Activated gamma-delta T cell treated with anti-CD3 and anti-CD28 coated beads, Interleukin-2, amount 50 U/mL, for 16 hours (primary cell): ENCODE measurements at places on chromosomes 6 and 20.

GRCh38 chr6:133835901-133836300 is 53.0 kb upstream of the TCF21 start:
- DNase-seq, result no peak

DNA sequence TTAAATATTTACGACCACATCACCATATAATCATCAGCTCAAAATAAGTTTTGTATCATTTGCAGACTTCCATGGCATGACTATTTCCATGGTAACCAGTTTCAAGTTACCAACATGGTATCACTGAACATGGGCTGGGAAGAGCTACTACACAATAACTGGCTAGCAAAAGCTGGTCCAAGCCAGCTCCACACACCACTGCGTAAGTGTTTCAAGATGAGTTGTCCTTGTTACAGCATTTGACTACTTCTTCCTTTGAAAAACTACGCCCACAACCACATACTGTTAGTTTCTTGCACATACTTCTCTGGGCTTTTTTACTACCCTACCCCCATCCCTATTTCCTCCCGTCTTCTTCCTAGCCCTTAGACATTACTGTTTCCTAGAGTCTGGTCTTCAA is 8.5 kb downstream of the CD164 start:
- no peak for DNase-seq

- no peak for DNase-seq
These were observed 435.2 kb upstream of the CDH4 start for GRCh38 chr20:60816901-60817300.

- no peak for DNase-seq
These were observed 9.3 kb downstream of the ZBTB46 start for GRCh38 chr20:63821811-63822210.

DNA sequence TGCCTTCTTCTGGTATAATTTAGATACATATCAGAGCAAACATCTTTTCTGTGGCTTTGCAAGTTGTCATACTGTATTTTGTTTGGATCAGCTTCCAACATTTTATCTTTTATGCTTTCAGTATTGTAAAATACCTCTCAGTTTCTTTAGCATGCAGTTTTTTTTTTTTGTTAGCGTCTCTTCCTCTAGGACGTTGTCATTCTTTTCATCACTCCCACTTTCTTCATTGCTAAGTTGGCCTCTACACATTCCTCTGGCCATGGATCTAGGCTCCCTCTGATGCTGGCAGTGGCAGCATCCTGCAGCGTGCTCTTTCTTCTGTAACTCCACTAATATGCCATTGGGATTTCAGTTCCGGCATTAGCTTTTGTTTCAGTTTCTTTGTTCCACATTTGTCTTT is 21.7 kb downstream of the RPRD1B start:
- DNase-seq, result no peak

DNA sequence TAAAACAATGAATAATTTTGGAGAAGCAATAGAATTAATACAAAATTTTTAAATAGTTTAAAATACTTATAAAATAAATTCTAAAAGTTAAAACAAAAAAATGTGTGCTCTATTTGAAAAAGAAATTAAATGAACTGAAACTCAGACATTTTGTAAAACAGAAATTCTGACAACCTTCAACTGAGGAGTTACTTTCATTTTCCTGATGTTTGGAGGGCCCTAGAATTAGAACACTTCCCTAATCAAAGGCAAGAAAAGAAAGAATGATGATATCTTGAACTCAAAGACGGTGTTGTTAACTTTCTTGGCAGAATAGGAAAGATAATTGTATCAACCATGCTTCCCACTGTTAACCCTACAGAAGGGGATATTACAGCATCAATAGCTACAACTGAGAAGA is 27.9 kb downstream of the SNX14 start:
- DNase-seq, result no peak

- no peak for DNase-seq
These were observed 47.5 kb downstream of the PDYN start for GRCh38 chr20:1946442-1946761.

DNA sequence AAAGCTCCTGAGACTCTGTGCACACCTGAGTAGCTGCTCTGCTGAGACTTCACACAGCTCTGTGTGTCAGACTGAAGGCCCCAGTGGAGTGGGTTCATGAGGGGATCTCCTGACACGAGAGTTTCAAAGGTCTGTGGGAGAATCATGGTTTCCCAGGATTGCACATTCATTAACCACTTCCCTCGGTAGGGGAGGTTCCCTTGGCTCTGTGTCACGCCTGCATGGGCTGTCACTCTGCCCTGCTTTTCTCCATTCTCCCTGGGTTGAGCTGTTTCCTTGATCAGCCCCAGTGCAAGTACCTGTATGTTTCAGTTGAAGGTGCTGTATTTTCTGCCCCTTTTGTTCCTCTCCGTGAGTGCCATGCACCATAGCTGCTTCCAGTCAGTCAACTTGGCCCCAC is 236.9 kb downstream of the EPM2A start:
- no peak for DNase-seq

- DNase-seq, result no peak
These were observed 148.7 kb upstream of the NEDD9 start for GRCh38 chr6:11380969-11381744.

DNA sequence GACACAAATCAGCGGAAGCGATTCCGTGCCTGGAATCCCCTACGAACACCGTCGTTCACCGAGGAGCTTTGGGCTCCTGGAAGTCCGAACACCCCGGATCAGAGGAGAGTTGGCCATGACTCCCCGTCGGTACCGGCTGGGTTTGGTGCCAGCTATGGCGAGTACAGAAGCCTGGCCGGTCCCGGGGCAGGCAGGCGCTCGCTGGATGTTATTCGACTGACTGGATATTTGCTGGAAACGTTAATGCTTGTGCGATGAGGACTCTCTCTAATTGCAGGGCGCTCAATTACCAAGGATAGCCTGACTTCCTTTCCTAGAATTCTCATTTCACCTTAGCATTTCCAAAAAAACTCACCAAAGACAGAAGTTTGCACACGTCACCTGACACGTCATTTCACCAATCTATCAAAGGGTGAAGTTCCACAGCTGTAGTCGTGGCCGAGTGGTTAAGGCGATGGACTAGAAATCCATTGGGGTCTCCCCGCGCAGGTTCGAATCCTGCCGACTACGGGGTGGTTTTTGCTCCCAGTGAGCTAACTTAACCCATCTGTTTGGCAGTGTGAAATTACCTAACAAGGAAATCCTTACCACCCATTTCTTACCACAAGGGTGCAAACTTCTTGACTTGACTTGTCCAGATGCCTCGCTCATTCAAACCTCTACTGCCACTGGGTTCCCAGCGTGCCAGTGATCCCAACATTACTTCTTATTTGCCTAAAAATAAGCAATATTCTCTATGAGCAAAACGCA is 22.7 kb upstream of the ZNF184 start:
- no peak for DNase-seq

- peak; percentile 66 for DNase-seq
These were observed 14.9 kb upstream of the PPARD start for GRCh38 chr6:35327349-35328027.
